ENCODE measurements at places on chromosomes 4 and X.

DNA sequence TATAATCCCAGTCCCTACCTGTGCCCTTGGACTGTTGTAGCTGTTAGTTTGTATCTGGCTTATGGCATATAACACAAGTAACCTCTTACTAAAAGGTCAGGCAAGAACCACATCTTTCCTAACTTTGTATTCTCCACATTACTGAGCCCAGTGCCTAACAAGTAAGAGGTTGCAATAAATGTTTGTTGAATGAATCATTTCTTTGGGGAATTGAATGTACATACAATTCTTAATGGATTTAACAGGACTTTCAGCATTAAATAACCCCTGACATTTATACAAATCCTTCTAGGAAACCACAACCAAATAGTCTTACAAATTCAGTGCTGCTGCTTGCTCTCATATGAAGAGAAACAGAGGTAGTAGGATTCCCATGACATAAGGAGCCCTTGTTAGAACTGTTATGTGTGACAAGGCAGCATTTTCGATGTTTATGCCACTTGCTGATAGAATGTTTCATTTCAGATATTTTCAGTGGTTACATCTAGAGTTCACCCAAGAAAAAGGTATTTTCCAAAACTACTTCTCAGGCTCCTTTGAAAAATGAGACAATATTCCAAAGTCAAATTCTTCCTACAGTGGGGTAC, 62.0 kb downstream of the MBNL3 start:
- DNase-seq = no peak

DNA sequence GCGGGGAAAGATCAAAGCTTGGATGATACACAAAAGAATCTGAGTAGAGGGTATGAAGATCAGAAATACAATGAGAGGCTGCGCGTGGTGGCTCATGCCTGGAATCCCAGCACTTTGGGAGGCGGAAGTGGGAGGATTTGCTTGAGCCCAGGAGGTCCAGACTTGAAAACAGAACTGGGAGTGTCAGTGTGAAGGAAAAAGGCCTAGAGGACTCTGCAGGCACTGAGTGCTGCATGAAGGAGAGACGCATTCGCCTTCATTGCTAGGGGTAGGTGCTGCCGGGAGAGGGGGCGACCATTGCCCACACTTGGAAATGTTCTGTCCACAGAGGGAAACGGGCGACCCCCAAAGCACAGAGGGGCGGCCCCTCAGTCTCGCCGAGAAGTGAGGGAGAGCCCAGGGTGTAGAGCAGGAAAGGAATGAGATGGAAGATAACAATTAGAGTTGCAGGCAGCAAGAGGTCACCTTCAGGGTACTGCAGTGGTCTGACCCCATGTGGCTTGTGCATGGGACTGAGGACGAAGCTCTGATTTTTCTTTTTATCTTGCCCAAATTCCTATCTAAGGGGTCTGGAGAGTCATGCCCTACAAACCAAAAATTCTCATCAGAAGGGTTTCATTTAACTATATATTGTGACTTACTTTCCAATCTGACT, 31.8 kb upstream of the ARSD start:
- no peak for DNase-seq

- DNase-seq = no peak
Observed at GRCh38 chrX:37745835-37746217, 34.0 kb upstream of the CYBB start.

DNA sequence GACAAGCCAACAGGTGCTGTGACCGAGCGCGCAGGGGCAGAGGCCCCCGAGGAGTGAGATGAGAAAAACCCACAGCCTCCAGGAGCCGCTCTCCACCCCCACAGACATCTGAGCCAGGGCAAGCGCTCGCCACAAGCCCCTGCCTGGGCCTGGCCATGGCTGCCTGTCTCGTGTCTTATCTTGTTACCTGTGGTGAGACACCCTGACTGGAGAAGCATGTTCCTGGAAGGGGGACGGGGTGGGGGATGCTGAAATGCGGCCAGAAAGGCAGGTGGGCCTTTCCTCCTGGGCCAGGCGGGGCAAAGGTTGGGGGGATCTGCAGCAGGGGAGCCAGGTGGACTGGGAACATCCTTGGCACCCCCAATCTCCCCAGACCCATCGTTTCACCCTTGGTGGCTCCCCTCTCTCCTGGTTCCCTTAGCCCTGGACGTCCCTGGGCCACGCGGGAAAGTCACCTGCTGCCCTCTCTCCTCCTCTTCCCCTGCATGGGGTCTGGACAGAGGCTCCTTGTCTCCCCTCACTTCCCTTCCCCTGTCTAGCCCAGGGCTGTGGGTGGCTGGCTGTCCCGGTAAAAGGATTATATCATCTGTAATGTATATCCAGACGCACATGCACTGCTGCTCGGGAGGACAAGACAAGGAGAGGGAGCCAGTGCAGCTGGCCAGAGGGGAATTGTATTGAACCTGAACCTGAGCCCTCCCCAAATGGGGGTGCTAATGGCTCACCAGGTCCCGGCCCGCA, 8.4 kb upstream of the DUSP9 start:
- DNase-seq = no peak

Data from NCI-H1105 treated with DMSO at 0.1 percent for 48 hours (cell line).